ENCODE measurements at places on chromosomes 6 and 20.

- peak; percentile 44 for DNase-seq
These were observed 58.2 kb downstream of the TRIM27 start for GRCh38 chr6:28865401-28866204.

DNA sequence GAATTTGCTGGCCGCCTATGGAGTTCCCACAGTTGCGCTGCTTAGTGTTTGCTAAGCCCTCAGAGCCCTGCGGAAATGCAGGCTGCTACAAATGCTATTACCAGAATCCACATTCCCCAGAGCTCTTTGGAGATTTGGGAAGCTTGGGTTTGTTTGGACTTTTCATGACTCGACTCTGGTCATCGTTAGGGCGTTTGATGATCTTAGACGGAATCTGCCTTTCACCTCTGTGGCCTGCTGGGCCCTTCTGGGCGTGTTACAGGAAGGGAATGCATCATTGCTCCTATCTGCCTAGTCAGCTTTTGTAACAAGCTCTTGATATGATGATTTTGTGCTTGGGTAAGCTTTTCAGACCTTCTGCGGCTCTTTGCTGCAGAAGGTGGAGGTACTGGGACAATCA is 50.8 kb downstream of the EYA2 start:
- DNase-seq, result no peak

DNA sequence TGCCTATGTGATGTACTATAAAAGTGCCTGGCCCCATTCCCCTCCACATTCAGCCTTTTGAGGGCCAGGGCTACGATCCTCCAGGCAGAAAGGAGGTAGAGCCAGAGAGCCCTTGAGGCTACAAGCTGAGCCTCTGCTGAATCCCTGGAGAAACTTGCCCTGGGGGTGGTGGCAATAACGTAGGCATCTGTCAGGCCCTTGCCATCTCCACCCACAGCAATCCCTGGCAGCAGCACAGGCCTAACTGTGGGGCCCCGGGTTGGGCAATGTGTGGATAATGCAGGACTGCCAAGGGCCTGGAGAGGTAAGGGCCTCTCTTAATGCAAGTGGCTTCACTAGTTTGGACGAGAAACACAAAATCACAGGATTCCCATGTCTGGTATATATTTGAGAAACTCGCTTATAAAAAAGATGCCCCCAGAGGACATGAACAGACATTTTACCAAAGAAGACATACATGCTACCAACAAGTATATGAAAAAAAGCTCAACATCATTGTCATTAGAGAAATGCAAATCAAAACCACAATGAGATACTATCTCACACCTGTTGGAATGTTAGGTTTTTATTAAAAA is 99.0 kb downstream of the QRSL1 start:
- DNase-seq, result no peak

DNA sequence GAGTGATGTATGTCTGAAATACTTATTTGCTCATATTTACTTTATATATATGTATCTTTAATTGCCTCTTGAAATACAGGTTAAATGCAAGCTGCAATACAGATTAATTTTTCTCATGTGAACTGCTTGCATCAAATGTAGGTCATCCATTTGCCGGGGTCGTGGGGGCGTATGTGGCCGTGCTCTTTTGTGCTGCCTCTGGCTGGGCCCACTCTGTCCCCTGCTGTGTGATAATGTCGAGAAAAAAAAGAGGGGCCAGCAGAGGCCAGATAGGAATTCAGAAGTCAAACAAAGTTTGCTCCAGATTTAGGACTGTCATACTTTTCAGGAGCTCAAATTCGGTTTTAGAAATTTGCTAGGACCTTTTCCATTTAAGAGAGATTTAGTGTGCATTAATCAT is 459.6 kb upstream of the SOX4 start:
- no peak for DNase-seq

GRCh38 chr6:43091020-43091419 is 14.9 kb downstream of the PTK7 start:
- no peak for DNase-seq

- DNase-seq, result no peak
These were observed 10.0 kb upstream of the SIRPG start for GRCh38 chr20:1667502-1668085.
